Mesenteric fat pad (tissue), 1 donor: ENCODE measurements at places on chromosomes 6 and 20. TPM values are rescaled to one million over a fixed set of nuclear protein-coding genes. Genes with fewer than 3 reads are reported as not detected.

- DNase-seq, result peak; percentile 84
Observed at GRCh38 chr6:166775180-166775922, 148.3 kb upstream of the RPS6KA2 start.

DNA sequence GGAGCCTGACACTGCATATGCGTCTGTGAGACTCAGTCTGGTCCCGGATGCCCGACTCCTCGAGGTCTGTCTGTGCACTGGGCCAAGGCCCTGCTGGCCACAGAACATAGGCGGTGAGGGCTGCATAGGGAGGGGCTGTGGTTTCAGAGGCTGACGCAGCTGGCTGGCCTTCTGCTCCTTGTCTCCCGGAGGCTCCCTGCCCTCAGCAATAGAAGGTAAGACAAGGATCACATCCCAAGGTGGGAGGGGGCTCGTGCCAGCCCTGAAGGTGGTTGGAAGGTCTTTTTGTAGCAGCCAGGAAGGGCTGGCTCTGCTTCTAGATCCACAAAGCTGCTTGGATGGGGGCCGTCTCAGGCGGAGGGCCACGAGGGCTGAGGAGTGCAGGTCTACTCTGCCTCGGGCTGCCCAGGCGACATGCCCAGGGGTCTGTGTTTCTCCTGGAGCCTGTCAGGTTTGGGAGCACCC lies 239.8 kb upstream of the SULF2 start:
- peak; percentile 90 for DNase-seq

DNA sequence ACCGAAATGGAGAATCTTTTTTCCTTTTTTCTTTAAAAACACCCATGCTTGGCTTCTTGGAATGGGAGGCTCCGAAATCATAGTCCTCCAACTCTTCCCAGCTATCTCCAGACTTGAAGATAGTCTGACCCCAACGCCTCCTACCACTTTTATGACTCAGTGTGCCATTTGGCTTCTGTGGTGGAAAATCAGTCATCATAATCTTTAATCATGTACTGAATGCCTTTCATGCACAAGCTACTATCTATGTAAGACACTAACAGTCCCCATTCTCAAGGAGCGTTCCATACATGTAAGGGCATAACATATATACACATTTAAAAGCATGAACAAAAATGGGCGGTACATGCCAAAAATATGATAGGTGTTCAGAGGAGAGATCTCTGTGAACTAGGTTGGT lies 44.1 kb downstream of the TMEM14B start:
- no peak for DNase-seq

DNA sequence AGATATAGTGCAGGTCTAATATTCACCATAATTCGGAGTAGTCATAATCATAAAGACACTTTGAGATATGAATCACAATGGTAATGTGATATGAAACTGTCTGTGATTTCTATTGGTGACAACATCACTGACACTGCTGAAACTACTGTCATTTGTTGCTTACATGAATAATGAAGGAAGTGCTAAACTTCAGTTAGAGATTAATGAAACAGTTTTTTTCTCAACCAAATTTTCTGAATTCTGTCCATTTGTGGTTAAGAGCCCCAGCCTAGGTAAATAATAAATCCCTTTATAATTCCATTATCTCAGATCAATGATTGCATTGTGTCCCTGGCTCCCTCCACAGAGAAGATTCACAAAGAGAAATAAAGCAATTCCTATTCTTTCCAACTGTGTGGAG lies 122.6 kb downstream of the HIVEP2 start:
- no peak for DNase-seq

- no peak for DNase-seq
Observed at GRCh38 chr6:81981812-81982211, 229.3 kb upstream of the TENT5A start.

- no peak for DNase-seq
Observed at GRCh38 chr6:73487473-73487872, 25.9 kb downstream of the MTO1 start.

DNA sequence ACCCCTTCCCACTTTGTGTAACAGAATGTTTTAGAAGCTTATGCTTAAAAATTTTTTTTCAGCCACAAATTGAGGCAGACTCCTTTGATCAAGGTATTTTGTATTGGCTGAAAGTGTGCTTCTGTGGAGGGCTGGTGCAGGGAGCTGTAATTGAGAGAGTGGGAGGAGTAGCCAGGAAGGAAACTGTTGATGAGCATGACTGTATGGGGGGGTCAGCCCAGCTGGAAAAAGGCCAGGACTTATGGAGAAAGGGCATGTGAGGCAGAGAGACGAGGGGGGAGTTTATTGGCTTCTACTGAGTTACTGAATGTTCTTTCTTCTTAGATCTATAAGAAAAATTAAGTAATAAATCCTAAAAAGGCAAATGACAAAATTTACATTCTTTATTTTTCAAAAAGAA lies 13.4 kb downstream of the RFPL4B start:
- no peak for DNase-seq

- no peak for DNase-seq
Observed at GRCh38 chr6:146106532-146106931, 77.7 kb downstream of the GRM1 start.

- no peak for DNase-seq
Observed at GRCh38 chr6:11785774-11786579, 7.4 kb upstream of the ADTRP start.

- DNase-seq, result no peak
Observed at GRCh38 chr20:40991181-40991889, 37.3 kb upstream of the TOP1 start.

- no peak for DNase-seq
Observed at GRCh38 chr6:84415517-84415916, 188.1 kb upstream of the CEP162 start.

GRCh38 chr6:169963581-169964297 lies 212.3 kb downstream of the ERMARD start:
- DNase-seq, result no peak

DNA sequence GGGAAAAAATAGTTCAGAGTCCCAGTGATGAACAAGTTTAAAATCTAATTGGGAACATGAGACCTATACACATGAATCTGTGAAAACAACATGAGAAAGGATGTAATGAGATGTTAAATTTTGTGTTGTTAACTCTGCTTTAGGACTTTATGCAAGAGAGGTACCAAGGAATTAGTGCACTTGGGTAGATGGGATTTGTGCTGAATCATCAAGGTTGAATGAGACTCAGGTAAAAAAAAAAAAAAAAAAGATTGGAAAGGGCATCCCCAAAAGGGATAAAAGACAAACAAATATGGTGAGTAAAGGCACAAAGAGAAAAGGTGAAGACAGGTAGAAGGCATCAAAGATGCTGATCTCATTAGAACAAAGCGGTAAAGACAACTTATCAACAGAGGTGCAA lies 644.4 kb downstream of the CBLN4 start:
- DNase-seq, result no peak

ECT2L gene
- not detected for total RNA-seq

NNAT gene
- 27.3 TPM for total RNA-seq

OR12D1 gene
- total RNA-seq, result not detected

TAAR6 gene
- not detected for total RNA-seq

COL11A2 gene
- 0.67 TPM for total RNA-seq

EYS gene
- total RNA-seq, result 0.48 TPM
